ENCODE measurements at places on chromosomes 16 and 17.

DNA sequence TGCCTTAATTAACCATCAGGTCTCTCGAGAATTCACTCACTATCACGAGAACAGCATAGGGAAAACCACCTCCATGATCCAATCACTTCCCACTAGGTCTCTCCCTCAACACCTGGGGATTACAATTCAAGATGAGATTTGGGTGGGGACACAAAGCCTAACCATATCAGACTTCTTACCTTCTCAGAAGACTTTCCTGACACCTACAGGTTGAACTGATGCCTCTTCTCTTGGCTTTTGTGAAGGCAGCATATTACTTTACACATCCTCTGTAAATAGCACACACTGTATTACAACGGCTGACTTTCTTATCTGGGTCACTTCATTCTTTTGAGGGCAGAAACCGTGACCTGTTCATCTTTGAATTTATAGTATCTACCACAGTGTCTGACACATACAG, 23.6 kb downstream of the BMERB1 start:
- no peak for DNase-seq

DNA sequence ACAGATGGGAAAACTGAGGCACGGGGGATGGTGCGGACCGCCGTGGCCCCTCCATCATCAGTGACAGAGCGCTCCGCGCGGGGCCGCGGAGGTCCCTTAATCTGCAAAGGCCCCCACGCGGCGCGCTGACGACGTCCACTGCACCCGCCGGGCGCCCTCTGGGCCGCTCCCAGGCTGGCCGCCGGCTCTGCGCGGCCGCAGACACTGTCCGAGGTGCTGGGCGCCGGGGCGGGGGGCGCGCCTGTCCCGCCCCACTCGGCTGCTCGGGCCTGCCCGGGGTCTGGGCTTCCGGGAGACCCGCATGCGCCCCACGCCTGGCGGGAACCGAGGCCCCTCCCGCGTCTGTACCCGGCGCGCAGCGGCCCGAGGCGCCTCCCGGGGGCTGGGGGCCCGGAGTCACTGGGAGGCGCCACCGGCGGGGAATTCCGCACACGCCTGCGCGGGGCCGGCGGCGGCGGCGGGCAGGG, 550 bp upstream of the RNF213 start:
- DNase-seq = peak; percentile 85

DNA sequence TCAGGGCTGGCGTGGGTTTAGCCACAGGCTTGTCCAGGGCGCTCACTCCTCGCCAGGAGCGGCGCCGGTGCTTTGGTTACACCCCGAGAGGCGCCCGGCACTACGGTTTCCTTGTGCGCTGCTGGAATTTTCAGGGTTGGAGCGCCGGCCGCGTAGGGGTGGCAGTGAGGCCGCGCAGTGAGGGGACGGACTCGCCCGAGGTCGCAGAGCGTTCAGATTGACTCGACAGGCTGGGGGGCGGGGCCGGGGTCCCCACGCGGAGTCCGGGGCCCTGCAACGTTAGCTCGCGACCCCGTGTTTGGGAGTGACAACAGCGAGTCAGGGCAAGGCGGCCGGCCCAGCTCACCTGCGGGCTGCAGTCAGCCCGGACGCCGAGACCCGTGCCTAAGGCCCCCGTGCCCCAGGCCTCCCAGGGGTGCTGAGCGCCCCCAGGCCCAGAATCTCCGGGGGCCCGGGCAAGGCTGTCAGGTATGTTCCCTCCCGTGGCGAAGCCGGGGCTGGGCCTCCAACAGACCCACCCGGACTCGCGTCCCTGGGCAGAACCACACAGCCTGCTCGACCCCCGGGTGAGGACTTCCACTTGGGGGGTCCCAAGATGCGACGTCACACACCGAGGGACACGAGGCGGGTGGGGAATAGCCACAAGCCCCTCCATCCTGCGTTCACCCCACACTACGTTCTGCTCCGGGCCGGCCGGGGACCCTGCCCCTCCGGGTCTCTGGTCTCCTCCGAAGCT, 1.3 kb upstream of the ACTG1 start:
- no peak for DNase-seq

DNA sequence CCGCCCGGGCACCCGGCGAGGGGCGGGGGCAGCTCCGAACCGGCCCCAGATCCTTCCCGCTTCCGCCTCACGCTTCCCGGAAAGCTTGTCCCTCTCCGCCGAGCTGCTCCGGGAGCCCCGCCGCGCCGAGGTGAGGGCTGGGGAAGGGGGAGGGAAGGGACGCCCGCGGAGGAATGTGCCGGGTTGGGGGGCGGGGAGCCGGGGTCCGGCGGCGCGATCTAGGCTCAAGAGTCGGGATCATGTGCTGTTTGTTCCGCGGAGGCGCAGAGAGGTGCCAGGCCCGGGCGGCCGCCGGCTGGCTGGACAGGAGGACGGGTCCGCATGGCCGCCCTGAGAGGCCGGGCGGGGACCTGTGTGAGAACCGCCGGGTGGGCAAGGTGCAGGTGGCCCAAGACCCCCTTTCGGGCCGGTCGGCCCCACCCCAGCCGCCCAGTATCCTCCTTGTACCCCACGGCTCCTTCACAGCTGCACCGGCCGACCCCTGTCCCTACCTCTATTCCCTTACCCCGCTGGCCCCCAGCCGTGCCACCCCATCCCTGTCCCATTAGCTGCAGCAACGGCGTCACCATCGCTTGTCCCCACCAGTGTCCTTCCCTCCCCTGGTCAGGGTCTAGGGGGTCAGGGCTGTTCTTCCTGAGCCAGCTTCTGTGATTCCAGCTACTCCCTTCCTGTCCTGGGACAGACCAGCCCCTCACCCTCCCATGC, 429 bp downstream of the KIF1C start:
- no peak for DNase-seq

GRCh38 chr16:24433706-24434105, 105.7 kb upstream of the RBBP6 start:
- no peak for DNase-seq

GRCh38 chr17:64240261-64240740, 22.8 kb downstream of the TEX2 start:
- no peak for DNase-seq

DNA sequence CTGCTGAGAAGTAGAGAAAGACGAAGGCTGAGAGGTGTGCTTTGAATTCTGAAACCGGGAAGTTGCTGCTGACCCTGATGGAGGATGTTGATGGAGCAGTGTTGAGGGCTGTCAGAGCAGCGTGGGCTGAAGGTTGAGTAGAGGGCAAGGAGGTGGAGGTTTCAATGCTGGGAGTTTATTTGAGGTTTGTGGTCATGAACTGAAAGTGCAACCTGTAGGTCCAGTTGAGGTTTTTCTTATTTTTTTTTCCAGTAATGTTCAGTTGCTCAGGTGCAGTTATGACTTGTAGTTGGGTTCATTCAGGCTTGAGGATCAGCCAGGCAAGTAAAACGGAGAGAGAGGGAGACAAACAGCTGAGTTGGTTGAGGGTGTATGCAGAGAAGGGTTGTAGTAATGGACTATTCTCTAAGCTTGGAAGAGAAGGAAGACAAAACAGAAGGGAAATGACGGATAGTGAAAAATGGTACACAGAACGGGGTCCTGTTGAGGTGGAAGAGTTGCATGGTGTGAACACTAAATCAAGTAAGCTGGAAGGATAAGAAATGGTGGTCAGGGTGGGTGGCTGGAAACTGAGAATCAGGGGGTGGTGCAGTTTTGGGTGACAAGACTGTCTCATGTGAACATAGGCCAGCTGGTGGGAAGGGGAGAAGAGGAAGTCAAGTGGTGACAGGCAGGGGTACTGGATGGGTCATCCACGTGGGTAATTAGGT, 8.7 kb upstream of the UBE2G1 start:
- peak; percentile 29 for DNase-seq

DNA sequence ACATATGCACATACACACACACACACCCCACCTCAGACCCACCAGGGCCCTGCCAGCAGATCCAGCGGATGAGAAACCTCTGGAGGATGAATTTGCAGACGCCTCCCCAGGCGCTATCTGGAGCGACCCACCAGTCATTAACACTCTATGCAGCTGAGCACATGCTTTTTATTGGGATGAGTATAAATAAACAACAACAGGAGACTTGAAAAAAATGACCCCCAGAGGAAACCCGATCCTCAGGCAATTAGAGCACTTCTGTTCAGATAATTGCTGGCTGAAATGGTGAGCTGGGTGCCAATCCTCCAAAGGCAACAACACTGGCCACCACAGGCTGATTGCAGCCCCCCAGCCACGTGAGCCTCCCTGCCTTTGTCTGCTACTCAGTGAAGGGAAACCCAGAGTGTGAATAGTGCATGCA, 32.9 kb downstream of the DYNLRB2 start:
- DNase-seq = no peak

DNA sequence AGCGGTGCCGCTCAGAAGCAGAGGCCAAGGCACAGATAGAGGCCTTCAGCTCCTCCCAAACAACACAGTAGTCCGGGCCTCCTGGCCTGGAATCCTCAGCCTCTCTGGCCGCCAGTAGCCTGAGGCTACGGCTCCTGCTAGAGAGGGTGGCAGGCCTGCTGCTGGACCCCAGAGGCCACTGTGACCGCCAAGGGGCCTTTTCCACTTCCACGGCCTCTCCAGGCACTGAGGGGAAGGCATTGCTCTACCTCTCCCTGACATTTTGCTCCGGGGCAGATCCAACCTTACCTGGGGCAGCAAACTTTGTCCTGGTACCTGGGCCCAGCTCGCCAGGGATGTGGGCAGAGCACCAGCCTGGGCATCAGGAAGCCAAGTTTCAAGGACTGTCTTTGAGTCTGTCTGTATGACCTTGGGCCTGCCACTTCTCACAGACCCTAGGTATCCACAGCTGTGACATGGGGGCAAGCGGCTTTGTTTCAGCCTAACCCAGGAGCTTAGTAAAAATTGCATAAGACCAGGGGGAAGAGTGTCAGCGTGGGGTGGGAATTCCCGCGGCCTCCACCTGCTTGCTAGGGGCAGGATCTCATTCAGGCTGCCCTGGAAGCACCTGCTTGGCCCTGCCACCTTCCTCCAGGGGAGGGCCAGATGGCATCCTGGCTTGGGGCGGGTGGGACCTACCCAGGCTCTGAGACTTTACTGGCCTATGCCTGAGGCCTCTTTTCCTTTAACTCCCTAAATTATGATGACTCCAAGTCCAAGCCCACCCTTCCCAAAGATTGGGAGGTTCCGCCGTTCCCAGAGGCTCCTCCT, 33.2 kb downstream of the ADGRG5 start:
- no peak for DNase-seq

DNA sequence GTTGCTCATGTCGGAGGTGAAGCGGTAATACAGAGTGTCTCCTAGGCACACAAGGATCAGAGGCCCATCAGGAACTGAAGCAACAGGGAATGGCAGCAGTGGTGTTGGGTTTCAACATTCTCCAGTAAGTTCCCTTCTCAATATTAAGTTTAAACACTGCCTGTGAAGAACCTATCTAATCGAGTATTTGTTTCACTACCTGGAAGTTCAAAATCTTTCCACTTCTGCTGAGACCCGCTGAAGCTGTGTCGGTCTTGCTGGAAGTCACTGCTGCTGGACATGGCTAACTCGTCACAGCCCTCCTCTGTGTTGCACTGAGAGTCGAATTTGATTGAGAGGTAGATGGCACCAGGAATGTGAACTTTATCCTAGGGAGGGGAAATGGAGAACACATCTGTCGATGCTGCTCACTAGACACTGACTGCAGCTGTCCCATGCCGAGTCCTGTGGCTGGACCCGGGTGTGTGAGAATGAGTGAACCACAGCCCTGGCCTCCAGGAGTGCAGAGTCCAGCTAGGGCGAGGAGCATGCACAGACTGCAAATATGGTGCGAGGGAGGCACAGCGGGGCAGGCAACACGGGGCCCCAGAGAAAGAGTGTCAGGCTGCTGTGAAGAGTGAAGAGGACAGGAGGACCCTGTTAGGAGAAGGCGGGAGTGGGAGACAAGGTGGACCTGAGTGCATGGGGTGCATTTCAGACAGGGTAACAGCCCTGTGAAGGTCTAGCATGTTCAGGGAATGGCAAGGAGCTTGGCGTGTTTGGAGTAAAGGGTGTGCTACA, 50.1 kb upstream of the ATP2A3 start:
- DNase-seq = no peak

DNA sequence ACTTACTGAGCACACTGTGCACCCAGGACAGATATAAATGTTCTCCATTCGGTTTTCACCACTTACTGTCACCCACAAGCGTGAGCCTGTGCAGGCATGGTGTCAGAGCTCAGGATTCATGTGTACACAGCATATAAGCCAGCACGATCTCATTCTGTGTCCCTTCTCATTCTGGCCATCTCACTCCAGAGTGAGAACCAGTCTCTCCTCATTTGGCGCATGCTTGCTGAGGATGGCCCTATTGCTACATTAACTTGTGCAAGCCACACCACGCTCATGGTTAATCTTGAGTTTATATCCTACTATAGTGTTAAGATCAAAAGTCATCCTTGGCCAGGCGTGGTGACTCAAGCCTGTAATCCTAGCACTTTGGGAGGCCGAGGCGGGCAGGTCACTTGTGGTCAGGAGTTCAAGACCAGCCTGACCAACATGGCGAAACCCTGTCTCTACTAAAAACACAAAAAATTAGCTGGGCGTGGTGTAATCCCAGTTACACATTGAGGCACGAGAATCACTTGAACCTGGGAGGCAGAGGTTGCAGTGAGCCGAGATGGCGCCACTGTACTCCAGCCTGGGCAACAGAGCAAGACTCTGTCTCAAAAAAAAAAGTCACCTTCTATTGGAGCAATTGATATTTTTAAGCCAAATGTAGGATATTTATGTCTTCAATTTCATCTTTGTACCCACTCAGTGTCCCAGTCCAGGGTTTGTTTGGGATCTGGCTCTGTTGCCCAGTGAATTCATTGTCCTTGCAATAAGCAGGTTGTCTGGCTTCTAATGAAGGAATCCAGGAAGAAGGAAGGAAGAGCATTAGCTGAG, 20.9 kb downstream of the SOCS1 start:
- DNase-seq = no peak

- DNase-seq = no peak
Measured at GRCh38 chr16:49931916-49932315, 76.0 kb upstream of the ZNF423 start.

DNA sequence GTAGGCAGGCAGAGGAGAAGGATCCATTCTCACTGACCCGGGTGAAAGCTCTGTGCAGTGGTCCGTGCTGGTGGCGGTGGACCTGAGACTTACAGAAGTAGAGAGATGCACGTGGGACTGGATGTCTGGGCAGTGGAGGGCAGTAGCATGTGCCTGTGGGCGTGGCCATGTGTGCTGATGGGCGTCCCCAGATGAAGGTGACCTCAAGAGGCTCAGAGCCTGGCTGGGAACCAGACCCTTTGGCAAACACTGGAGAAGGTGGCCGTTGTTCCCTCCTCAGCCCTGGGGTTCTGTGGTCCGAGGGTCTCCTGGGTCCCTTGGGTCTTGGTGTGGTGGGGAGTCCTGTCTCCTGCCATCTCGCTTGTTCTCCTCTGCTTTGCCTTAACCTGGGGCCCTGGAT, 15.6 kb downstream of the WSCD1 start:
- no peak for DNase-seq

DNA sequence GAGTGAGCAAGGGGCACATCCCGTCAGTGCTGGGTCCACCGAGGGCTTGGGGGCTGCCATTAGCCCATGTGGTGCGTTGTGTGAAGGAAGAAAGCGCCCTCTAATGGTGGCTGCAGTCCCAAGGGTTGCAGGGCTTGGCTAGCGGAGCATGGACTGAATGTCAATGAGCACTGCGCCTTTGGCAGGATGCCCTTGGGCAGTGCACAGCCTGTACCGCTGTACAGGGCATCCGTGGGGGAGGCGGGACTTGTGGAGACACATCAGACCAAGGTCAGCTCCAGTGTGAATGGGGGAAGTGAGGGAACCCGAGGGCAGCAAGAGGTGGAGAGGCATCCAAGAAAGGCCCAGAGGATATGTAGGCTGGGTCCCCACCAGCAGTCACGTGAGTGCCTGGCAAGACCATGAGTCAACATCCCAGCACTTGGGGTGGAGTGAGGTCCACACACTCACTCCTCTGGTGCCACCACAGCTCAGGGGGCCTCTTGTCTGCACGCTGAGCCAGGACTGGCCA, 75.5 kb upstream of the MED9 start:
- DNase-seq = no peak

- DNase-seq = no peak
Measured at GRCh38 chr17:68501074-68501473, 11.2 kb upstream of the PRKAR1A start.
